ENCODE measurements at places on chromosomes 12 and 14. TPM values are rescaled to one million over a fixed set of nuclear protein-coding genes. Genes with fewer than 3 reads are reported as not detected.

The RIMBP2 gene
- 1.4 TPM for total RNA-seq

DNA sequence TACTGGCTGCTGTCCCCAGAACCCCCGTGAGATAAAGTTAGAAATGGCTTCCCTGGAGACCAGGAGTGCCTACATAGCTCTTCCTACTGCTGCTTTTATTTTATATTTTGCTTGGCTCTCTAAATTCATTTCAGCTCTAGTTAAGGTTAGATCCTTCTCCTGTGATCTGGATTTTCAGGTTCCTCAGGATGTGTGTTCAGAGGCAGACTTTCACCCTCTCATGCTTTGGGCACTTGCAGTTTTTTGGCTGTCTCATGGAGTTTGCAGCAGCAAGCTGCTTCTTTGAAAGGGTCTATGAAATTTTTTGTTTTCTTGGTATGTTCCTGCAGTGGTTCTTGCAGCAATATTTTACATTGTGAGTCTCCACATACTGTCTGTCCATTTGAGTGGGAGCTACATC, 93.3 kb downstream of the ATP23 start:
- no peak for DNase-seq

The MMP14 gene
- total RNA-seq, result 222 TPM

The CCDC175 gene
- not detected for total RNA-seq
